ENCODE measurements at places on chromosomes 1 and 21.

GRCh38 chr1:232613752-232614381, 16.1 kb downstream of the SIPA1L2 start:
- DNase-seq: no peak

DNA sequence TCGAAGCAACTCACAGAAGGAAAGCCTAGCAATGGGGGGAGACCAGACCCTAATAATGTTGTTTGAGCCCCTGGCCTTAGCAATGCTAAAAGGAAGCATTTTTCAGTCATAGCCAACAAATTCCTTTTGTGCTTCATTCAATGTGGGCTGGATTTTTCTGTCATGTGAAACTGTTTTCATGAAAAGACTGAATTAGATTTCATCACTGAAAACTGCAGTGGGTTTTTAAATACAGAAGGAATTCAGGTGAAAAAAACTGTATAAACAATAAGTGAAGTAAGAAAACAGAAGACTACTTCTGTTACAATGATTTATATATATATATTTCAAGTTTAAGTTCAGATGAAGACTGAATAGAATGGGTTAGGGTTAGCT, 204.8 kb downstream of the SMYD3 start:
- no peak for DNase-seq

DNA sequence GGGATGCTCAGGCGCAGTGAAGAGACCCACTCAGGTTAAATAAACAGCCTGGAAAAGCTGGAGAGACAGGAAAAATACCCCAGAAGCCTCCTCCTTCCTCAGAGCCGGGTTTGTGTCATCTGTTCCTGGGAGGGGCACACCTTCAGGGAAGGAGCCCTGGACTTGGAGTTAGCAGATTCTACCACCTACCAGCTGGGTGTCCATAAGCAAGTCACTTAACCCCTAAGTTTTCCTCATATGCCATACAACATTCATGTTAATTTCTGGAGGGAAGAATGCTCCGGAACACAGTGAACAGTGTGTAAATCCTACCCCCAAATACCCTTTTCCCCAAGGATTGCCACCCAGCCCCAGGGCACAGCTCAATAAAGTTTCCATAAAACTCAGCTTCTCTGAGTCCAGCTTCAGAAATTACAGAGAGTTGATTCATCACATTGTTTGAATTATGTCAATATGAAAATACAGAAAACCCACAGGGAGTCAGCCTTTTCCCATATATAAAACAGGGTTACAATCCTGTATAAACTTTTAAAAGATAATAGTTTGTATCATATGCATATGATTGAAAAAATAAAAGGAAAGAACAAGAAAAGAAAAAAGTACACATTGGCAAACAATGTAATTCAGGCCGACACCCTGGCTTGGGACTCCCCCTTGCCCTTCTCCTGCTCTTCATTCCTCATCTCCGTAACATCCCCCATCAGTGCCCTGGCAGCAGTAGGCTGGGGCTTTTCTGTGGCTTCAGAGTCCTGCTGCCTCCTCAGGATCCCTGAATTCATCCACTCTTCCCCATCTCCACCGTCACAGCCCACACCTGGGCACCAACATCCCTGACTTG, 291.8 kb upstream of the USP24 start:
- no peak for DNase-seq

- DNase-seq: no peak
Measured at GRCh38 chr1:88647749-88648415, 36.2 kb upstream of the PKN2 start.

- DNase-seq: no peak
Measured at GRCh38 chr1:99557546-99558202, 88.2 kb upstream of the PALMD start.

DNA sequence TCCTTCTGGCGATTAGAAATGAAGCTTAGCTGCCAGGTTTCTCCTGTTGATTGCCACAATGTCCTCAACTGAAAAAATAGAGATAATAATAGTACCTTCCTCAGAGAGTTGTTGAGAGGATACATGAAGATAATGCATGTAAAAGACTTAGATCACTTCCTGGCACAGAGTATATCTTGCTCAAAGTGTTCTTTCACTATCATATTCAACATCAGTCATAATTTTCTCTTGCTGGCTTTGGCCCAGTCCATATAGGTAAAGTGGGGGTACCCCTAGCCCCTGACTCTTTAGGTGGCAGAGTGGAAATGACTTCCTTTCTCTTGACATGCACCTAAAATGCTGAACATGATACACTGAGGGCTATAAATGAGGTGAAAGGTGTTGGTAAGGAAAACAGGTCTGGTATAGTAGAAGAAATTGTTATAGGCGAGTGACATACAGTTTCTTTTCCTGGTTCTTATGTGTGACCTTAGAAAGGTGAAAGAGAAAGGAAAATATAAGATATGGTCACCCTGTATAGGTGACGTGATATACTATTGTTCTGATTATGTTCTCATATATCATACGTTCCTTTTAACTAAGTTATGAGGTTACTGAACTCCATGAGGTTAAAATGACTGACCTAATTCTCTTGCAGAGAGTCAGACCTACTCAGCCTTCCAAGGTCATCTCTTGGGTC, 209.9 kb upstream of the DEPDC1 start:
- no peak for DNase-seq

DNA sequence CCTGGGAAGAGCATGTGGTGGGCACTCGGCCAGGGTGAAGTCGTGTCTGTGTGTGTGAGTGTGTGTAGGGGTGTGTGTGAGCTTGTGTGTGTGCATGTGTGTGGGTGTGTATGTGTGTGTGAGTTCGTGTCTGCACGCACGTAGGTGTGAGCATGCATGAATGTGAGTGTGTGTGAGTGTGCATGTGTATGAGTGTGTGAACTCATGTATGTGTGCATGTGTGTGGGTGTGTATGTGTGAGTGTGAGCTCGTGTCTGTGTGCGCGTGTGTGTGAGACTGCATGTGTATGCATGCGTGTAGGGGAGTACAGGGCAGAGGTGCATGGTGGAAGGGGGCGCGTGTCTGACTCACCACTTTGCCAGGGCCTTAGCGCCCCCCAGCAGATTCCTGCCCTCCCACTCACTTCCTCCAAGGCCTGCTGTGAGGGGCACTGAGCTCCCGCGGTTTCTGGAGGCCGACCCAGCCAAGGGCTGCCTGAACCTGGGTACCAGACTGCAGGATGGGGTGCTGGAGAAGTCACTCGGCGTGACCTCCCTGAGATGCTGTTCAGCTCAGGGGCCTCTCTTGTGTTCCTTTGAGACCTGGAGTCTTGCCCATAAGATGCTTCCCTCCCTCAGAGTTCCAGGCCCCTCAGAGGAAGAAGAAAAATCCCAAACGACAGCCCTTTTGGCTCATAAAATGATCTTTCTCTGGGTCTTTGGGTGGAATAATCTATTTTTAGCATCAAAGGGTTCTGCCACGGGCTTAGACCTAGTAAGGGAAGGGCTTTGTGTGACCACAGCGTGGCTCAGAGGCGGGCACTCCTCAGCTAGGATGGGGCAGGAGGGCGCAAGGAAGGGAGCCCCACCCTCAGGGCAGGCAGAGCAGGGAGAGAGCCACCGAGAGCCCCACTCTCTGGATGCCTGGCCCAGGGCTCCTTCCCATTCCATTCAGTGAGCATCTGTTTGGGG, 41.1 kb upstream of the RUNX3 start:
- DNase-seq: no peak

DNA sequence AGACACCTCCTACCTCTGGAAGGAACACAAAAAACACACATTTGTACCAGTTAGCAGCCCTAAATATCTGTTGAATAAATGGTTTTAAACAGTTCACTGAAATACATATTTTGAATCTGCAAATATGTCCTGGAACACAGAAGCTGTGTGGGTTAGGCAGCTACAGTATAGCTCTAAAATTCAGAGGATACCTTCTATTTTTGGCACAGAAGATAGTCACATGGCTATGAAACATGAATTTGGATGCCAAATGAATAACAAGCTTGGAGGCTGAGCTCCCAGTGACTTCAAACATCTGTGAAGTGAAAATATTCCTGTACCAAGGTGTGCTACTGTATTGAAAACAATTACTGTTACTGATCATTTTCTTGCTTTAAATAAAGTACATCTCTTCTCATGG, 391.5 kb upstream of the ADGRL2 start:
- no peak for DNase-seq

DNA sequence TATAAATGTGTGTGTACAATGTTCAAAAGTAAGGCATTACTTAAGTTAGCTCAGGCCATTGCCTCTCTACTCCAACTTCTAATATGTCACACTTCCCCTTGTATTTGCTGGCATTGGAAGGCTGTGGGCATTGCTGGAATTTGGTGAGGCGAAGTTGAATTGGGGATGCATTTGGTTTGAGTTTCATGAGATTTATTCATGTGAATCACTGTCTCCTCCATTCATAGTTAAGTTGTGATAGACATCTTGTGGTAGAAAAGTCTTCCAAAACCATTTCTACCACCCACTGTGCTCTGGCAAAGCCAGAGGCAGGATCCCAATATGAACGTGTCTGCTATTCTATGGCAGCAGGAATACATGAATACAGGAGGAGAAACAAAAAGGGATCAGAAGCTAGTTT, 397.8 kb upstream of the USP24 start:
- DNase-seq: no peak

- peak; percentile 89 for DNase-seq
Measured at GRCh38 chr1:27044613-27045151, 32.0 kb upstream of the TENT5B start.
